ENCODE measurements at places on chromosomes 7 and 10.

DNA sequence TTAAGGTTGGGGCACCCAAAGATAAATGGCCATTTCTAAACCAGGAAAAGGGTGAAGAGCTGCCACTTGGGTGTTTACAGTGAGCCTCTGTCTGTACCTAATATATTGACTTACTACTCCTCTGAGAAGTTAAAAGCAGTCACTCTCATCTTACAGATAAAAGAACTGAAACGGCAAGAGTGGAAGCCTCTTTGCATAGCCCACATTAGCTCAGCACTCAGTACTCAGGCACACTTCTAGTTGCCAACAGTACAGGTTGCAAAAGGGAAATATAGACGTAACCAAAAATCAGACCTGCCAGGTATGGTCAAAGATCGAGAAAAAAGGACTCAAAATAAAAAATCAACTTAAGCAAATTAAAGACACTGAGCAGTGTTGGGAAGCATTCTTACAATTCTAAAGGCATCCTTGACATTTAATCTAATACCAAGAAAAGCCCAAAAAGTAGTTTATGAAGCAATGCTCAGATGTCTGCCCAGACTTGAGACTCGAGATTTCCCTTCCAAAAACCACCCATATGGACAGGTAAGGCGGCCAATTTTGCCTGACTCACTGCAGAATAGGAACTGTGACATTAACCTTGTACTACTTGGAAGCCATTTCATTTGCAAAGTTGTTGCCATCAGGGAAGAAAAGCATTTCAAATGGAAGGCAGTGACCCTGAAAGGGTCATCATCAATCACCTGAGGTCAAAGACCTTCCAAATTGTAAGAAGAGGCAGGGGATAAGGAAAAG, 139.3 kb downstream of the SLC25A13 start:
- no peak for DNase-seq

DNA sequence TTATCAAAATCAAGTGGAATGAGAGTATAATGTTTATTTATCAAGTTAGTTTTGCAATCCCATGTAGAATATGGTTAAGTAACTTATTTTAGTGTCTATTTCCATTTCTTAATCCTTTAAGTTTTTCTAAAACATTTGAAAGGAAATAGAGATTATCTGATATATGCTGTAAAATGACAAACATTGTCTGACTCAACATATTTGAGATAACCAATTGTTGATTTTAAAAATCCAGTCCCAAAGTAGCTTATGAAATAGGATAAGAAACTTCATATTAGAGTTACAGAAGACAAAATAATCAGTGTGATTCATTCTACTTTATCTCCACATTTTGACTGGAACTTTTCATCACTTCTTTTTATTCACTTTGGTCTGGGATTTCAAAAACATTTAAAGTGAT, 38.7 kb upstream of the CDK1 start:
- DNase-seq = no peak

- no peak for DNase-seq
Observed at GRCh38 chr10:3132036-3133025, 40.3 kb downstream of the PITRM1 start.

- DNase-seq = no peak
Observed at GRCh38 chr7:36308031-36308430, 81.6 kb upstream of the ANLN start.

DNA sequence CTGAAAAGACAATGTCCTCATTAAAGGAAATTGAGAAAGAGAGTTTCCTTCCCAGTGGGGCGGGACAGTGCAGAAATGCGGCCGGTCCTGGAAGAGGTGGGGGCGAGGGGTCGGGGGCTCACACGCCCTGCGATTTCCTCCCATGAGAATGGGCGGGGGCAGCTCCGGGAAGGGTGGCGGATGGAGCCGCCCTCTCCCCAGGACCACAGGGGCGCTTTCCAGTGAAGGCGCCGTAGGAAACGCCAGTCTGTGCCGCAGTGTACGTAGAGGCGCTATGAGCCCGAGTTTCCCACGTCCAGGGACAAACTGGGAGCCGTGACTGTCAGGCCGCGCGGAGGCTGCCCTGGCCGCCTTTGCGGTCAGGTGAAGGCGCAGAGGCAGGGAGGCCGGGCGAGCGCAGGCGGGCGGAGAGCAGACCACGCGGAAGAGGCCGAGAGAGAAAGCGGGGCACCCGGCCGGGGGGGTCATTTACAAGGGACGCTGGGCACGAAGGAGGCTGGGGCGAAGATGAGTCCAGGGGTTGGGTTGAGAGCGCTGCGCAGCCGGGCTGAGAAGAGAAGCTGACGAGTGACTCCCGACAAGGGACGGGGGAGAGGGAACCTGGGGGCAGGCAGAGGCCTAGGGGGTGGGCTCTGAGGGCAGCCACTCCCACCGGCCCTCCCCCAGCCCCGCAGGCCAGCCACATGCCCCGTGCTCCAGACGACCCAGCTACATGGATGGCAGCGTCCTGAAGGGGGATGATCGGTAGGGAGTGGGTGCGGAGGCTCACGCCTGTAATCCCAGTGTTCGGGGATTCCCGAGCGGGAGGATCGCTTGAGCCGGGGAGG, 45.0 kb downstream of the ALOX5 start:
- peak; percentile 73 for DNase-seq

- DNase-seq = peak; percentile 15
Observed at GRCh38 chr7:30921540-30922401, 10.1 kb downstream of the AQP1 start.

DNA sequence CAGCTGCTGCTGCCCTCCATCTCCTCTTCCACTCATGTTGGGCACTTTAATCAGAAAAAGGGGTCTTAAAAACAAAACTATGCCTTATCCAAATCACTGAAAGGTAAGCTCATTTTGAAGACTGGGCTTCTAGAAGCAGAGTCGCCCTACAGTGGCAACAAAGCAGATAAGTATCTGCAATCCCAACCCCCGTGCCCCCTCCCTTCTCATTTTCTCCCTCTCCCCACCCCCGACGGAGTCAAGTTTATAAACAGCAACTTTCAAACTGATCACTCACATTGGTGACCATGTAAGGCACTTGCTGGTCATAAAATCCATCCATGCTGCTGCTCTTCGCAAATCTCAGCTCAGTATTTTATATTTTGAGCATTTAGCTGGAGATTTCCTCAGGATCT, 738 bp downstream of the ETV1 start:
- DNase-seq = peak; percentile 16

DNA sequence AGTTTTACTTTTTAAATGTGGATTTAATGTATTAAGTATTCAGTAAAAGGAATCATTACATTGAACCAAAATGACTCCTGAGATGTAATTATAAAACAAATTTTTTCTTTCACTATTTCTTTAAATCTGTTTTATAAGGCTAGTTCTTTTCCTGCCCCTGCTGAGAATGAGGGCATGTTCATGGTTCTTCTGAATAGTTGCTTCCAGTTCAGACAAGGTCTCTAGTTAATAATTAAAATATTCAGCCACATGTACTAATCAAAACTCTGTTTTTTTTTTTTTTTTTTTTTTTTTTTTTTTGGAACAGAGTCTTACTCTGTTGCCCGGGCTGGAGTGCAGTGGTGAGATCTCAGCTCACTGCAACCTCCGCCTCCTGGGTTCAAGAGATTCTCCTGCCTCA, 321.2 kb downstream of the DNAJB9 start:
- DNase-seq = no peak

DNA sequence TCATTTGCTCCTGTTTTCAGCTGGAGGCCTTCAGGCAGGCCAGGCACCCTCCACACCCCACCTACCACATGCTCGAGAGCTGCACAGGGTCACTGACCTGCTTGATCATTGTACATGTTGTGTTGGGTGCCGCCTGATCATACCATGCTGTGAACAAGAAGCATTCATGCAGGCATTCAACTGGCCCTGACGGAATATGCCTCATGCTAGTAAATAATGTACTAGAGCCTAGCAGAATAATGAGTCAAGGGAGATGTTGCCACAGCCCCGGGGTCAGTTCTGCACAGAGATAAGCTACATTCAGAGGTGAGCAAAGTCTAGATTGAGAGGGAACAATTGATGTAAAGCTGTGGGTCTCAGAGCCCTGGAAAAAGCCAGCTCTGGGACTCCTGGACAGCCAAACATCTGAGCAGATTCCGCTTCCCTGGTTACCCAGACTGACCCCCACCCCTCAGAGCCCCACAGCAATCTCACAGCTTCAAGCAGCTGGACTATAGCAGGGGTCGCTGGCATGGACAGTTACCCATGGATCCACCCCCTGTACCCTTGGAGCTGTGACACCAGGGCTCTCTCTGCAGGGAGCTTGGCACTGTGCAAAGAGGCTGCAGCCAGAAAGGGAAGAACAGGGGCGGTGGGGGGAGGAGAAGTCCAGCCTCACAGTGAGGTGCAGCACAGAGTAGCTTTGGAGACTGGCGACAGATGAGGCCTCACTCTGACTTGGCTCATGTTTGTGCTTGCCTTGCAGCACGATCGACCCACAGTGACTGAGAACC, 86.6 kb downstream of the FRMPD2 start:
- no peak for DNase-seq

DNA sequence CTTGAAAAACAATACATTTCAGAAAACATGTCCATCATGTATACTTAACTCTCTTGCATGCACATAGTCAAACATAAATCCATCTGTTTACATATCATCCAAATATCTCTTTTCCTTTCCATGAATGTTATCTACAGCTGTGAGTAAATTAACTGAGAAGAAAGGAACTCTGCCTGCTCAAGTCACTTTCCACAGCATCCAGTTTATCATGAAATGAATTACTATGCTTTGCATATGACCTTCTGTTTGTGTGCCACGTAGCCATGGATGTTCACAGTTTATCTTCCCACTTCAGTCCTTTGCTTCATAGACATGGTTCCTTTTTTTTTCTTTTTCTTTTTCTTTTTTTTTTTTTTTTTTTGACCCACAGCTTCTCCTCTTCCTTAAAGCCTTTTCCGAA, 39.6 kb downstream of the BZW2 start:
- DNase-seq = no peak

DNA sequence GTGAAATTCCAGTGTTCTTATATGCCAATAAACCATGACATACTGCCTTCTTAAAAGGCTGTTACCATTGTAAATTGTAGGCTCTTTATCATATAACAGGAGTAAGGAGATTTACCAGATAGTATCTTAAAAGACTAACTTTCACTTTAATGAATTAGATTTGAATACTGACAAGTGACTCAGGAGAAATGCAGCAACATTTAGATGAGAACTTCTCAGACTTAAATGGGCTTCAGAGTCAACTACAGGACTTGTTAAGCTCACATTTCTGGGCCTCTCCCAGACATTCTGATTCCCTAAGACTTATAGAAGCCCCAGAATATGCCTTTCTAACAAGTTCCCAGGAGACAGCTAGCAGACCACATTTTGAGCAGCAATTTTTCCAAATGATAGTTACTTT, 466.3 kb downstream of the ARL4A start:
- DNase-seq = no peak

DNA sequence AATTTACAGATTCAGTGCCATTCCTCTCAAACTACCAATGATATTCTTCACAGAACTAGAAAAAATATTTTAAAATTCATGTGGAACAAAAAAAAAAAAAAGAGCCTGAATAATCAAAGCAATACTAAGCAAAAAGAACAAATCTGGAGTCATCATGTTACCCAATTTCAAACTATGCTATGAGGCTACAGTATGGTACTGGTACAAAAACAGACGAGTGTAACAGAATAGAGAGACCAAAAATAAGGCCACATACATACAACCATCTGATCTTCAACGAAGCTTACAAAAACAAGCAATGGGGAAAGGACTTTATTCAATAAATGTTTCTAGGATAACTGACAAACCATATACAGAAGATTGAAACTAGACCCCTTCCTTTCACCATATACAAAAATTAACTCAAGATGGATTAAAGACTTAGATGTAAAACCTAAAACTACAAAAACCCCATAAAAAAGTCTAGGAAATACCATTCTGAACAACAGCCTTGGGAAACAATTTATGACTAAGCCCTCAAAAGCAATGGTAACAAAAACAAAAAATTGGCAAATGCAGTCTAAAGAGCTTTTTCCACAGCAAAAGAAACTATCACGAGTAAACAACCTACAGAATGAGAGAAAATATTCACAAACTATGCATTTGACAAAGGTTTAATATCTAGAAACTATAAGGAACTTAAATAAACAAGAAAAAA, 207.7 kb downstream of the PTN start:
- DNase-seq = no peak
